DMS153 (cell line): ENCODE measurements at places on chromosomes 1 and 21.

DNA sequence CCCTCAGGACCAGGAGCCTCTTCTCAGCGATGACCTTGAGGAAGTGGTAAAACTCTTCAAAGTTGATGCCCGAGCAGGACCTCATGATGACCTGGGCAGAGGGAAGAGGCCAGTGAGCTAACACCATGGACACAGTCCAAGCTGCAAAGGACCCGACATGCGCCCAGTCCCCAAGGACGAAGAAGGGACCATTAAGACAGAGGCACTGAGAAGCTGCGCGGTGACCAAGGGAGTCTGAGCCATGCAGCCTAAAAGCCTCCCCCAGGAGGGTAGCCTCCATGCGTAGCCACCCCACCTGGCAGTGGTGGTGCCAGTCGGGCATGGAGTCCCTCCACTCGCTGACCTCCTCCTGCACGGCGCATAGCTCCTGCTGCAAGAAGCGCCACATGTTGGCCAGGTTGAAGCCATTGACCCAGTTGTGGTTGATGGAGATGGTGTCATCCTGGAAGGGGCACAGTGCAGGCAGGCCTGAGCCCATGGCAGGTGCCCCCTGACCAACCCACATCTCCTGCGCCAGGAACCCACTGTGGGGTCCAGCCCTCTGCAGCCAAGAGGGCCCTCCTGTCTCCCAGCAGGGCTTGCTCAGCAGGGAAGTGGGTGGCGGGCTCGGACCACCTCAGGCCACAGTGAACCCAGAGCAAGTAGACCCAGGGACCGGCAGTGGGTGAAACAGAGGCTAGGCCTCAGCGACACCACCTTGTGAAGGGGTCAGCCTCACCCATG lies 2.4 kb downstream of the JMJD4 start:
- DNase-seq: no peak

DNA sequence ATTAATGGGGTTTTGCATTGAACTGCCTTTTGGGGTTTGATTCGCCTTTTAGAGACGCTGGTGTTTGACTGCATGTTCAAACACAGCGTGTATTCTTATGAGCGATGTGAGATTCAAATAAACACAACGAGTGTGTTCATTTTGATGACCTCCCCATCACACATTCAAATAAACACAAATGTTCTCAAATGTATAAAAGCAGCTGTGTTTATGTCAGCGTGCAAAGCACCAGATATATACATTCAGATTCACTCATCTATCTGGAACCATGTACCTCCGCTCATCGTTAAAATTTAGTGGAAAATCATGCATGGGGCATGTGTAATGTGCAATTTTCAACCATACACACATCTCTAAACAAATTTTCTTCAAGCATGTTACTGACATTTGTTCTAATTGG lies 21.4 kb upstream of the LMO4 start:
- DNase-seq: no peak

- no peak for DNase-seq
Measured at GRCh38 chr1:86503406-86504136, 34.8 kb downstream of the CLCA1 start.

GRCh38 chr1:168379104-168379860 lies 98.6 kb downstream of the TBX19 start:
- DNase-seq: no peak

GRCh38 chr1:25807480-25808390 lies 7.7 kb downstream of the SELENON start:
- no peak for DNase-seq

DNA sequence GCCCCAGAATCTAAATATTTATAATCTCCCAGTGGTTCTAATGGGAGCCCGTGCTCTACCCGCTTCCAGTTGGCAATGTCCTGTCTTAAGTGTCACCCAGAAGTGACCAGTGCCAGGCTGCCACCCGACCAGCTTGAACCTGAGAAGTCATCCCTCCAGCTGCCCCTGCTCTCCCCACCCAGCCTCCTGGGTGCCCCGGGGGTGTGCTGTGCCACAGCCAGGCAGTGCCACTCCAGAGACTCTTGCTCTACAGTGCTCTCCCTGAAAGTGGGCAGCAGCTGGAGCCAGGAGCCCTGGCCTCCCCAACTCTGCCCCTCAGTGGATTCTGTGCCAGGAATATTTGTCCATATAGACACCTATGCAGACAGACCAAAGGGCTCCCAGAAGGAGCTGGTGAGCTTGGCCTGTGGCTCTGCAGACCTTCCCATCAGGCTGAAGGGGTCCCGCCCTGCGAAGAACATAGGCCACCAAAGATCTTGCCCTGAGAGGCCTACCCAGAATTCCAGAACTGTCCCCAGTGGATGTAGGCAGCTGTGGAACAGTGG lies 9.0 kb upstream of the EPS8L3 start:
- DNase-seq: no peak

DNA sequence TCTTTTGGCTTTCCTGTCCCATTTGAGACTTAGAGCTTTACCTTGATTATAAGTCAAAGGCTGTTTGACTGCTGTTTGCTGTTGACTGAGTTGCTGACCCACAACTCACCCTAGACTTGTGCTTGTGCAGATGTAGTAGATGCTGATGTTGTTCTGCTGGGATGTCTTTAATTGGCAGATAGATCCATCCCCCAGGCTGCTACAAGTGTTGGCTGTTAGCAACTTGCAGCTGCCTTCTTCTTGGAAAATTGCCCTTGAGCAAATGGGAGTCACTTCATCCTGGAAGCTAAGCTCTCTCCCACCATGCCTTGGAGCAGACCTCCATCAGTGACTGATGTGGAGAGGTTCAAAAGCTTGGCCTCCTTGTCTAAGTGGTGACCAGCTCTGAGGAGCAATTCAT lies 139.3 kb upstream of the KIAA0040 start:
- DNase-seq: no peak

- DNase-seq: no peak
Measured at GRCh38 chr1:62744611-62745577, 39.0 kb upstream of the ATG4C start.

- DNase-seq: no peak
Measured at GRCh38 chr21:43758111-43758641, 17.9 kb downstream of the CSTB start.

GRCh38 chr1:155083865-155084721 lies 5.5 kb downstream of the EFNA3 start:
- DNase-seq: peak; percentile 49

GRCh38 chr1:225541383-225541782 lies 111.5 kb downstream of the ENAH start:
- no peak for DNase-seq

GRCh38 chr1:247331172-247331524 lies 519 bp downstream of the ZNF496 start:
- DNase-seq: peak; percentile 67

- no peak for DNase-seq
Measured at GRCh38 chr1:198906739-198907422, 268.0 kb downstream of the PTPRC start.

DNA sequence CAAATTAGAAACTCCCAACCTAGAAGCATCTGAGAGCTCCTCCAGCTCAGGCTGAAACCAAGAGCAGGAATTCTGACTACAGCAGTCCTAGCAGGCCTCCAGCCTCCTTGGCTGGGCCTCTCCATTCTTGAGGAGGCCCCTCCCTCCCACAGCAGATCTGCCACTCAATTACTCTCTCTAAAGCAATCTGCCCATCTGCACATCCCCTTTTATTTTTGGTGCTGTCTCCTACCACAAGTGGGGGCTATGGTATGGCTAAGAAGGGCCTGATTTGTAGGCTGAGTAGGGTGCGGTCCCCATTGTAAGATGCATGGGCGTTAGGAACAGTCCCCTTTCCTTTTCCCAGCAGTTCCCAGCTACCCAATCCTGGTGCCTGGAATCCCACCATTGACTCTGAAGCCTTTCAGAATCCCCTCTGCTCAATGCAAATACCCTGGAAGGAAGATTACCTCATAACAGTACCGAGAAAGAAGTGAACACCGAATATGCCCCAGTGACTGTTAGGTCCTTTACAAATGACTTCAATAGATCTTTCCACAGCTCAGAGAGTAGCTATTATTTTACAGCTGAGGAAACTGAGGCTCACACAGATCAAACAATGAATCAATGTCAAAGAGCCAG lies 11.6 kb upstream of the TTC39A start:
- DNase-seq: no peak

DNA sequence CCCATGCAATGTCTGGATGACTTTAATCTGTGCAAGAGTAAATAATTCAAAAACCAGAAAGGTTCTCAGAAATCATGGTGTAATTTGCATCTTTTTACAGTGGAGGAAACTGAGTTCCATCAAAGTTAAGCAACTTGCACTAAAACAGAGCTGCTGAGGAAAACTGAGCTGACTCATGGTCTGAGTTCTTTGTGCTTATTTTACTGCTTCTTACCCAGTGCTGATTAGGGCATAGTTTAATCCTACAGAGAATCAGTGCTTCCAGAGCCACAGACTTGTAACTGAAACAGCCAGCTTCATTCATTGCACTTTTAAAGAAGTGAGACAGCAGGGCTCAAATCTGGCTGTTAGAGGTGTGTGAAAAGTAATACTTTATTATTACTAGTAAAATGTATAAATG lies 10.9 kb upstream of the RWDD3 start:
- DNase-seq: no peak

- no peak for DNase-seq
Measured at GRCh38 chr1:209583408-209583807, at the start of gene CAMK1G. Gene CAMK1G, plus strand, starts transcription at chr1:209583714. Its CDS starts 11,270 bp downstream, at chr1:209594984.

GRCh38 chr21:17925000-17925610 lies 105.9 kb upstream of the C21orf91 start:
- no peak for DNase-seq

DNA sequence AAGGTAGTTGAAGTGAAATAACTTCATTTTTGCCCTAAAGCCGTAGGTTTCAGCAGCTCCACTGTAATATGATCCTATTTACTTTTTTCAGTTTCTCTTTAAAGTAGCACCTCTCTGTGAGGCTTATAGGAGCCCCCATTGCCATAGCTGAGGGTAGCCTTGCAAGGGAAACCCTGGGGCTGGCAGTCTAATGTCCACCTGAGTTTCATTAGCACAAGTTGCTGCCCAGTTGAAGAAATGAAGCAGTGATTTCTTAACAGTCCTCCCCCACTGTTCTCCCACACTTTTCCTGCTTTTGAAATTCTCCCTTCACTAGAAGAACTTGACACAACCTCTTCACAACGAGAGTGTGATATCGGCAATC lies 1.5 kb downstream of the HMCN1 start:
- DNase-seq: no peak

- DNase-seq: no peak
Measured at GRCh38 chr1:156845055-156845952, 13.6 kb downstream of the INSRR start.

DNA sequence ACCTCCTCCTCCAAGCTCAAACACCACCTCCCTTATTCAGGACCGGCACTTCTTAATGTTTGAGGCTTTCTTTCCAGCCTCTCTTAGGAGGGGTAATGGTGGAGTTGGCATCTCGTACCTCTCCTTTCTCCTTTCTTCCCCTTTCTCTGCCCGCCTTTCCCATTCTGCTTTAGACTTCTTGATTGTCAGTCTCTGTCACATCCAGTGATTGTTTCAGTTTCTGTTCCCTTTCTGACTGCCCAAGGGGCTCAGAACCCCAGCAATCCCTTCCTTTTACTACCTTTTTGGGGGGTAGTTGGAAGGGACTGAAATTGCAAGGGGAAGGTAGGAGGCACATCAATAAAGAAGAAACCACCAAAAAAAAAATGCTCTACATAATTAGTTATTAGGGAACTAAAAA lies 5.6 kb downstream of the ELK4 start:
- DNase-seq: no peak
